Transverse colon (tissue), 4 donors: ENCODE measurements at places on chromosomes 12 and 14. TPM values are rescaled to one million over a fixed set of nuclear protein-coding genes. Genes with fewer than 3 reads are reported as not detected.

DNA sequence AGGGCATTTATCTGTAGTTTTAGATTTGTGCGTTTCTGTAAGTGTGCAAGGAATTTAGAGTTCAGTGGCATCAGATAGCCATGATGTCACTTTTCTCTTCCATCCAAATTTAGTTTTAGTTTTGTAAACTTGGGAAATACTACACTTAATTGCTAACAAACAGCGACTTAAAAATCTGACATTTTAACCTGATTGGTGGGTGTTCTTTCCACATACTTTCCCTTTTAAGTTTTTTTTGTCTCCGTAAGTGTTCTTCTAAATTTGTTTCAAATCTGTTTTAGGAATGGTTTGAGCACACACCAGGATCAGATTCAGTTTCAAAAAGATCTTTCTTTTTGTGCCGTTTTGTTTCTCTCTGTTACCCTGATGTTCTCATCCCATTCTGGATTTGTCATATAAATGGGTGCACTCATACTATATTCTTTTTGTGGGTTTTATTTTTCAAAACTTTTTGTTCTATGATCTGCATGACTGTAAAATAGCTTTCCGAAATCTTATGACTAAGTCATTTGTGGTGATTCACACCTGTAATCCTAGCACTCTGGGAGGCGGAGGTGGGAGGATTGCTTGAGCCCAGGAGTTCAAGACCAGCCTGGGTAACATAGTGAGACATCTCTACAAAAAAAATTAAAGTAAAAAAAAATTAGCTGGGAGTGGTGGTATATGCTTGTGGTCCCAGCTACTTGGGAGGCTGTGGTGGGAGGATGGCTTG, 58.9 kb downstream of the FBXO34 start:
- DNase-seq: no peak

- peak; percentile 51 for DNase-seq
These were observed 3.0 kb upstream of the IFI27L2 start for GRCh38 chr14:94132285-94132887.

- DNase-seq: peak; percentile 34
These were observed 252.2 kb upstream of the FOXN3 start for GRCh38 chr14:89669193-89669592.

DNA sequence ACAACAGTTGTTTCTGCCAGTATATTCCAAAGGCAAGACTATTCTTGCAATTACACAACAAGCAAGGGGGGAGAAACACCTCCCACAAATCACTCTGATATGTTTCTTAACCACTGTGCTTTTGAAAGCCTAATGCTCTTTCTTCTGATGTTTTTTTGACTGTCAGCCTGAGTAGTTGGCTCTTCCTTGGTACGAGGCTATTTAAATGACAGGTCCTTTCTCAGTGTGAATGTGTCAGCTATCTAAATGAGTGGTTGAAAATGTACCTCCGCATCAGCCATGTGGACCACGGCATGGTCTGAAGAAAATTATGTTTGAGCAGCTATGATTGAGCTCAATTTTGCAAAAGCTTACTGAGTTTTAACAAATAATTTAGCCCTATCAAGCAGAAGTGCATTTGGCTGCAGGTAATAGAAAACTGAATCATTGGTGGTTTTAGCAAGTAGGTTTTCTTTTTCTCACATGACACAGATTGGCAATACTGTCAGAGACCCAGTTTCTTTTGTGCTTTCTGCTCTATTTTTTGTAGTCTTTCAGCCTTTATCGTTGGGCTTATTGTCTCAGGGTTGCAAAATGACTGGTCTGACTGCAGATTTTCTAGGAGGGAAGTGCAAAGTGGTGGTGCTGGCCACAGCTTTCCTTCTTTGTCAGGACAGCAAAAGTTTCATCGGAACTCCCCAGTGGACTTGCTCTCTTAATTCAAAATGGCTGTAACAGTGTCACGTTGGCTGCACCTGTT, 162.8 kb downstream of the RGS6 start:
- DNase-seq: no peak

GRCh38 chr14:78175412-78175811, 5.2 kb downstream of the NRXN3 start:
- no peak for DNase-seq

- DNase-seq: no peak
These were observed 155.9 kb upstream of the NUDT4 start for GRCh38 chr12:93221841-93222240.

GRCh38 chr12:3033539-3033867, 43.7 kb upstream of the TSPAN9 start:
- DNase-seq: no peak

DNA sequence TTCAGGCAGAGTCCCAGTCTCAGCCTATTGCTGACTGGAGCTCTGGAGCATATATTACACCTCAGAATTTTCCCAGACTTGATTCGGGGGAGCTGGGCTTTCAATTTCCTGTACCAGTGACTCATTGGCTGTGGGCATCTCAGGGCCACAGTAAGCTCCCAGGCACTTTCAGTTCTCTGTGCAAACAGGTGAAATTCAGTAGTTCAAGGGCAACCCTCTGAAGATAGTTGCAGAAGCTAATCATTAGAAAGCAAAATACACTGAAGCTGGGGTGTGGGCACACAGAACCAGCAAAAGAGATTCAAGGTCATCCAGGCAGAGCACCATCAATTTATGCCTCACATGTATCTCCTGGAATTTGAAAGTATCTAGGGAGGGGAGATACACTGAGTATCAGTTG, 8.1 kb upstream of the NIN start:
- DNase-seq: no peak

- DNase-seq: no peak
These were observed 40.1 kb downstream of the NGB start for GRCh38 chr14:77230914-77231313.

- no peak for DNase-seq
These were observed 125.8 kb upstream of the AVPR1A start for GRCh38 chr12:63276537-63277365.

- DNase-seq: no peak
These were observed 315.3 kb downstream of the BCL11B start for GRCh38 chr14:98956661-98957060.

GRCh38 chr14:64232095-64232838, 61.9 kb downstream of the ESR2 start:
- DNase-seq: no peak

DNA sequence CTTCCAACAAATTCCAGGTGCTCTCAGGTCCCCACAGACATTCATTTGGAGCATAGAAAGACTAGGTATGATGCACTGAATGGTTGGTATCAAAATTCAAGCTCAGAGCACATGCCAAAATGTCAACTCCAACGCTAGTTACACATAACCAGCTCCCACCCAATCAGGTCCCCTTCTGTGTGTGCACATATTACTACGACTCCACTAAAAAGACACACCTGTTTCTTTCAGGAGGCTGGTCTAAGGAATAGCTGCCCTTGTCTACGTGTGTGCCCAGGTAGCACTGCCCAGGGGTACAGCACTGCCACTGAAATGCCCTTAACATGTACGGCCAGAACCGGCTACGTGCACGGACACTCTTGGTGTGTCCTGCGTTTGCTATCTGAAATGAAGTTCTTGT, 138.1 kb downstream of the KCNK10 start:
- no peak for DNase-seq

DNA sequence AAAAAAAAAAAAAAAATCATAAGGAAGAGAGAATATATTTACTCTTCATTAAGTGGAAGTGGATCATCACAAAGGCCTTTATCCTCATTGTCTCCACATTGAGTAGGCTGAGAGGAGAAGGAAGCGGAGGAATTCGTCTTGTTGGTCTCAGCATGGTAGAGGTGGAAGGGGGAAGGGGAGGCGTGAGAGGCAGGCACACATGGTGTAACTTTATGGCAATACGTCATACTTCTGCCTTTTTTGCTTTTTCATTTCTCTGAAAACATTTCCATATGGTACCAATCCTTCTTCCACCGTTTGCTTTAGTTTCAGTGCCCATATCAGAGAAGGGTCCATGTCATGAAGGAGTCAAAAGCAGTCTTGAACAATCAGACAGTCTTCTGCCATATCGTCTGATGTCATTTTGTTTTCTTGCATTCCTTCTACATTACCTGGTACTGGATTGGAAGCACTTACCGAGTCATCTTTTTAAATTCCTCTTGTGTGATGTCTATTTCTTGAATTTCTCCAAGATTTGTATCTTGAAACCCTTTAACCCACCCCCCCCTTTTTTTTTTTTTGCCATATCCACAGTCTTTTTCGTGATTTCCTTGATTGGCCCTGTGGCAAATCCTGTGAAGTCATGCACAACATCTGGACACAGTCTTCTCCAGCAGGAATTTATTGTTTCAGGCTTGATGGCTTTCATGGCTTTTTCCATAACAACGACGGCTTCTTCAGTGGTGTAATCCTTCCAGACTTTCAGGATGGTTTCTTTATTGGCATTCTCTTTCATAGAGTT, 8.9 kb downstream of the FUT8 start:
- no peak for DNase-seq

GRCh38 chr14:71586131-71586897, 345.9 kb upstream of the RGS6 start:
- DNase-seq: no peak

GRCh38 chr14:49892301-49892635, 614 bp upstream of the ARF6 start:
- DNase-seq: peak; percentile 73

DNA sequence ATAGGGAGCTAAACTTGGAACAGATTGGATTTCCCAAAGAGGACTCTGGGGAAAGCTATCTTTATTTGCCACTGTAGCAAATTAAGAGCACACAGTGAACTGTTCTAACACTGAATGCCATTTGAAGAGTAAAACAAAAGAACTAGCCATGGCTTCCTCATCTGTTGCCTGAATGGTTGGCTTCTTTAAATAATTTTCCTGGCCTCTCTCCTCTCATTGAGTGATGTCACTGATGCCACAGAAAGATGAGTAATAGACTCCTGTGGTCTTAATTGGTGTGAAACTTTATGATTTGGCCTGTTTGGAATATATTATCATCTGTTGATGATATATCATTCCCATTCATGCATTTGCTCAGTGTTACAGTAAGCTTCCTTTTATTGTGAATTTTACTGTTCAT, 42.5 kb downstream of the WDR20 start:
- DNase-seq: no peak

DNA sequence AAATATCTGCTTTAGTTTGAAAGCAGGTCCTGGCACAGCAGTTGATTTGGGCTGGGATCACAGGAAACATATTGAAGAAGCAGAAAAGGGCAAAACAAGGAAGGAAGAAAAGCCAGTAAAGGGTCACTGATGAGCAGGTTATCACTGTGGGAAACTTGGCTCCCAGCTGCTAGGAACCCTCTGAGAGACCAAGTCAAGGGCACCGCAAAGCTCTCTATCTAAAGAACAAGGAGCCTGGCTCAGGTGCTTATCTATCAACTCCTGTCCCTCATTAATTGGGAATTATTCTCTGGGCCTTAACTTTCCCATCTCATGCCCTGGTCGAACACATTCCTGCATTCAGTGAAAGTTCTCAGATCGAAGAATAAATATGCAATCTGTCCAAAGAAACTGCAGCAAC, 450.9 kb upstream of the RPL10L start:
- DNase-seq: no peak

DNA sequence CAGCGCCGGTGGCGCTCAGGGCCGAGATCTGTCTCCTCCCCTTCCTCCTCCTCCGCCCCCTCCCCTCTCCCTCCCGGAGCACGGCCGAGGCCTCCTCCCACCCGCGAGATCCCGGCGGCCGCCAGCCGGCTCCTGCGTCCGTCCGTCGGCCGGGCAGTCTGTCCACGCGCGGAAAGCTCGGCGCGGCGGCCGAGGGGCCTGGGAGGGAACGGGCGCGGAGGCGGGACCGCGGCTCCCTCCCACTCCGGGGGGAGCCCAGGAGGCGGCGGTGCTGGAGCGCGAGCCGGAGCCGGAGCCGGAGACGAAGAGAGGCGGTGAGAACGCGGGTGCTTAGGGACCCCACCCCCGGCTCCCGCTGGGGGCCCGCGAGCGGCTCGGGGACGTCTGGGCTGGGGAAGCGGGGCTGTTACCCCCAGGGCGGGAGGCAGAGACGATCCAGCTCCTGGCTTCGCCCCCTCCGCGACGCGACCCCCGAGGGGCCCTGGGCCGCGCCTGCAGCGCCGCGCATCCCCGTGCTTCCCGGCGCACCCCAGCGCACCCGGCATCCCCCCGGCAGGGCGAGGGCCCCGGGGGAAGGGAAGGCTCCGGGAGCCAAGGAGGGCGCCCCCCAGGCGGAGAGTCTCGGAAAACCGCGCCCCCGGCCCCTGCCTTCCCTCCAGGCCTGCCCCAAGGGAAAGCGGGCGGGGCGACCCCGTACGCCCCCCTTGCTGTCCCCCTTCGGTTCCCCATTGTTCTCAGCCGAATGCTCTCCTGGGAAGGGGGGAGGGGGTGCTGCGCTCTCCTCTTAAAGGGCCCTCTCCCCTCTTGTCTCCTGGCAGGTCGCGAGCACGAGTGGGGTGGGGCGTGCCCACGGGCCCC, at the start of gene DTX1:
Gene DTX1 (plus strand): TSS at position 100 of the 858 bp plus-strand sequence. CDS start 1,463 bp downstream, outside the sequence.
- no peak for DNase-seq

DNA sequence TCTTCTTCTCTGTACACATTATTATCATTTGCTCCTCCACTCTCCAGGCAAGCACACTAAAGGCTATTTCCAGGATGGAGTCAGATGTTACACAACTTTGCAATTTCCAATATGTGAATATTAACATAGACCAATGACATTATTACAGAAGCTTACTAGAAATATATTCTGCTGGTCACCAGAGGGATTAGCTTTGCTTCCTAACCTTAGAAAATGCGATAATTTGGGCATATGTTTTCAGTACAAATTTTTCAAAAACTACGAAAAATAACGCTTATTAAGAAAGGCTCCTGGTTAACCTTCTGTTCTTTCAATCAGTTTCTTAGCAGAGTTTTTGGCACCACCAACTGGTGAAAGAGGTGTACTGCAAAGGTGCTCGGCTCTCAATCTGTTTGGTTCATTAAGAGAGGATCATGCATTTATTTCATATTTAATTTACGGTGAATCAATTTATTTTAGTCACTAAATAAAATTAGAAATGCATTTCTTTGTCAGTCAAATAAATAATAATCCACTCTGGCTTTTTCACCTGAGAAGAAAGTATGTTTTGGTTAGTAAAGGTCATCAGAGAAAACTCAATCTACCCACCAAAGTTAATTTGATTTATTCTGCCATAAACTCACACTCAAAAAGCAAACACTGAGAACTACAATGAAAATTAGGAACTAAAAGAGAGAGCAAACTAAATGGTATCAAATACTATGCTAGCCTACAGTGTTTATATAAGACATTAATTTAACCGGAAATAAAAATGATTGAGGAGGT, 39.2 kb downstream of the EFCAB11 start:
- DNase-seq: peak; percentile 65

Gene FICD
- total RNA-seq: 5.2 TPM

Gene SLC4A8
- 0.64 TPM for total RNA-seq

Gene SERPINA10
- total RNA-seq: 0.55 TPM

Gene C12orf50
- total RNA-seq: not detected

Gene SELPLG
- 1.6 TPM for total RNA-seq

Gene ATF7IP
- total RNA-seq: 32.2 TPM

Gene RDH5
- total RNA-seq: 65.1 TPM

Gene TCL1B
- total RNA-seq: not detected

Gene LMNTD1
- total RNA-seq: not detected

Gene DHRS4
- 54.9 TPM for total RNA-seq

Gene AQP2
- total RNA-seq: not detected

Gene DHH
- total RNA-seq: not detected

Gene SERPINA12
- total RNA-seq: not detected
